ENCODE measurements at places on chromosomes 16 and 17.

- DNase-seq: no peak
Measured at GRCh38 chr16:82629441-82630027, 2.8 kb downstream of the CDH13 start.

- DNase-seq: no peak
Measured at GRCh38 chr16:15772579-15773293, 84.1 kb downstream of the MYH11 start.

DNA sequence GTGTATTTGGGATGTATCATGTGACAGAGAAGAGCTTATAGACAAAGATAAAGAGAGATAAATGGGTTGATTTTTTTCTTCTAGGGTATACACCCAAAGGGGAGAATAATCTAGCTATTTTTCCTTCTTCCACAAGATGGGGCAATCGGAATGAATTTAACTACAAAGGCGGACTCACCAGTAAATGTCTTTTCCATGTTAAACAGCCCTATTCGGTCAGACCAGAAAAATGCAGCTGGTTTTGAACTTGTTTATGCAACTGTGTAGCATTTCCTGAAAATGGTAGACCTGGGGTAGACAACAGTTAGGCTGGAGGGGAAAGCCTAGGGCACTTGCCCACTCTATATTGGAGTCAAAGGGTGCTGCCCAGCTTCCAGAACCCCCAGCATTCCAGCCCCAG, 477.1 kb downstream of the TOX3 start:
- no peak for DNase-seq

DNA sequence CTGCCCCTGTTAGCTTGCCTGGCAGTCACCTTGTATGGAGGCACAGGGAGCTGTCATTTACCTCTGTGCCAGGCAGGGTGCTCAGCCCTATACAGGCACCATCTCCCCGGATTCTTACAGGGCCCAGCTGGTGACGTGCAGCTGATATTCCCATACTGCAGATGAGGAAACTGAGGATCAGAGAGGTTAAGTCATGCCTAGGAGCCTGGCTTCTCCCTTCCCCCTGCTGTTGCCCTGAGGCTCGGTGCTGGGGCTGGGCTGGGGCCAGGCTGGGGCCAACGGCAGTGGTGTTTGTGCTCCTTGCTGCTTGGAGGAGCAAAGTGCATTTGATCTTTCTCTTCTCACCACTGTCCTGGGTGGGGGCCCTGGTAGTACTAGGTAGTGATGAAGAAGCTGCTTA, 54.7 kb upstream of the IL34 start:
- no peak for DNase-seq

DNA sequence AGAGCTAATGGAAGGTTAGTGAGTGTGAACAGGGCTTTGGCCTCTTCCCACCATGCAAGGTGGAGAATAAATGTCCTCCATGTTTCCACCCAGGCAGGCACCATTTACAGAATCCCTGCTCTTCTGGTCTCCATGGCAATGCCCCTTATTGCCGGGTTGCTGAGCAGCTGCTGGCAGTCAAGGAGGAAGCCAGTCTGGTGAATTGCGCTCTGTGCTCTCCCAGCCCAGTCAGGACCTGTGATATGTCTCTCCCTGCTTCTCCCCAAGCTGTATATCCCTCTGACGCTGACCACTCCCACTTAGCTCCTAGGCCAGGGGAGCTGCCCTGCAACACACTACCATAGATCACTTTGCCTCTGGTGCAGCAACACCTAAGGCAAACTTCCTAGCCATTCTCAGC, 402.1 kb upstream of the ERCC4 start:
- DNase-seq: no peak

- peak; percentile 83 for DNase-seq
Measured at GRCh38 chr16:67311607-67312488, 14.7 kb downstream of the KCTD19 start.

Data from 8988T (cell line).